8988T (cell line): ENCODE measurements at places on chromosomes 12 and 14.
A peak's percentile ranks its signal among the peaks of the same experiment; 100 is the strongest.

DNA sequence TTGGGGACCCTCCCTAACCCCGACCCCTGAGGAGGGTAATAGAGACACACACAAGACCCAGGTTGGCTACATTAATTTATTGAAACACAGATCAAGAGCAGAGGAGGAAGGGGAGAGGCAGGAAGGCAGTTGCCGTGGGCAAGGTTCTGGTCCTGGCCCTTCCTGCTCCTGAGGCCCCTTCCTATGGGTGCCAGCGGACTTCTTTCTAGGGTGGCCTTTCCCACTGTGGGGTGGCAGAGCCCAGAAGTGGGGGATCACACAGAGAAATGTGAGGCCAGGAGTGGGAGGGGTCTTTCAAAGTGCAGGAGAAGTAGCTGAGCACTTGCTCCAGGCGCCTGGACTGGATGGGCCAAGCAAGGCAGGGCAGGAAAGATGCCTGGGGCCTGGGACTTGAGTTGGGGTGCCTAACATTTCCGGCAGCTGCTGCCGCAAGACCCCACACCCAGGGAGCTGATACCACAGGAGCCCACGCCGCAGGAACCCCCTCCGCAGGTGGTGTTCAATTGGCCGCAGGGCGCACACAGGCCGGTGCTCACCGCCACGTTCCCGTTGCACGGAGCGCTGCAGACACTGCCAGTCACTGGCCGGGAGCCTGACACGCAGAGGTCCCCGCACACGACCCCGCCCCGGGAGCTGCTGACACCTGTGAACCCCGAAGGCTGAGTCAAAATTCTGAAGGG lies 5.3 kb downstream of the KRT81 start:
- DNase-seq, result no peak

DNA sequence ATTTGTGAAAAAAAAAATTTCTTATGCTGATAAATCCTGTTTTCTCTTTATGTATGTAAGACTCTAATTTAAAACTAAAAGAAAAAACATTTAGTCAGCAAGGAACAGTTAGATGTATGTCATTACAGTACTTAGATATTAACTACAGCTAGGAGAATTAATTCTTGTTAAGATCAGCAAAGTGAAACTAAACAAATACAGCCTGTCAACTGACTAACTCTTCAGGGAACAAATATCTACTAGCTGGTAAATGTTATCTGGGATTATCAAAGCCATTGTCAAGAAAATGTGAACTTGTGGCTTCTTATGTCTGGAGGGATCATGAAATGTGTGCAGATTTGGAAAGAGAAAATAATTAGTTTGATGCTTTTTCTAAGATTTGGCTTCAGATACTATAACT lies 27.5 kb downstream of the MGAT4C start:
- DNase-seq, result no peak

- no peak for DNase-seq
Measured at GRCh38 chr14:32932914-32933628, 5.6 kb upstream of the NPAS3 start.

GRCh38 chr12:1552171-1552570 lies 42.2 kb downstream of the FBXL14 start:
- no peak for DNase-seq

DNA sequence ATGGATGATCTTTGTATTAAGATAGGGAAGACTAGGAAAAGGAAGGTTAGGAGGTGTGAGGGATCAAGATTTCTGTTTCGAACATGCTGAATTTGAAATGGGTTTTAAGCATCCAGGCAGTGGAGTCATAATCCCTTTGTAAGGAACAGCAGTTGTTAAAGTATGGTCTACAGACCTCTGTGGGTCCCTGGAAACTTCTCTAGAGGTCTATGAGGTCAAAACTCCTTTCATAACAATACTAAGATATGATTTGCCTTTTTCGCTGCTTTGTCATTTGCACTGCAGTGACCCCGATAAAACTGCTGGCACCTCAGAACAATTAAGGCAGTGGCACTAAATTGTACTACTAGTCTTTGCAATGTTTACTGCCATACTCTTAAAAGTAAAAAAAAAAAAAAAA lies 1.5 kb downstream of the RAD51AP1 start:
- DNase-seq, result no peak

DNA sequence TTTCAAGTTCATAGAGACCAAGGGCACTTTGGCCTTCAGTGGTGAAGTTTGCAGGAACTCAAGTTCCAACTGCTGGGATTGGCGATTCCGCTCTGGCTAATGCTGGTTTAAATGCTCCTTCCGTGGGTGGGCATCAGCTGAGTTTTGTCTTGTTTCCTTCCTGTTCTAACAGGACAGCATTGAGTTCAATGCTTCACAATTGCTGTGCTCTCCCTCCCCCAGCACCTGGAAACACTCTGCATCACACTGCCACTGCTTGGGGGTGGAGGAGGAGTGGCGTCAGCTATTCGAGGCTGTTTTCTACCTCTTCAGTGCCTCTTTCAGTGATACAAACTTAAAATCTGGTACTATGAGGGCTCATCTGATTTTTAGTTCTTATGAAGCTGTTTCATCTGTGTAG lies 634.9 kb downstream of the FSCB start:
- DNase-seq, result no peak

- no peak for DNase-seq
Measured at GRCh38 chr12:88925454-88925853, 345.2 kb upstream of the KITLG start.

DNA sequence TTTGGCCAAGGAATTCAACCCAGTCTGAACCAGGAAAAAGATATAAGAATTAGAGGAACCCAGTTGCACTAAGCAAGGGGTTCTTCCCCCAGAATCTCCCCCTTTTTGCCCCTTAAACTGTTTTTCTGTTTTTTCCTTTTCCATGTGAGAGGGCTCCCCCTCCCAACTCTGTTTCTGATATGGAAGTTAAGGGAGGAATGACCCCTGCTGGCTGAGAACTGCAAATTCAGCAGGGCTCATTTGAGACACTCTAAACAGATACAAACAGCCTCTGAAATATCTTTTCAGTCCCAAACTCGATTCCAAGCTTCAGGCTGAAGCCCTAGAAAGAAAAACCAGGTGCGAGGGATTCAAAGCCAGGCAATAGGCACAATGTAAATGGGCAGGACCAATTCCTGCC lies 132.7 kb downstream of the SLC41A2 start:
- DNase-seq, result no peak

DNA sequence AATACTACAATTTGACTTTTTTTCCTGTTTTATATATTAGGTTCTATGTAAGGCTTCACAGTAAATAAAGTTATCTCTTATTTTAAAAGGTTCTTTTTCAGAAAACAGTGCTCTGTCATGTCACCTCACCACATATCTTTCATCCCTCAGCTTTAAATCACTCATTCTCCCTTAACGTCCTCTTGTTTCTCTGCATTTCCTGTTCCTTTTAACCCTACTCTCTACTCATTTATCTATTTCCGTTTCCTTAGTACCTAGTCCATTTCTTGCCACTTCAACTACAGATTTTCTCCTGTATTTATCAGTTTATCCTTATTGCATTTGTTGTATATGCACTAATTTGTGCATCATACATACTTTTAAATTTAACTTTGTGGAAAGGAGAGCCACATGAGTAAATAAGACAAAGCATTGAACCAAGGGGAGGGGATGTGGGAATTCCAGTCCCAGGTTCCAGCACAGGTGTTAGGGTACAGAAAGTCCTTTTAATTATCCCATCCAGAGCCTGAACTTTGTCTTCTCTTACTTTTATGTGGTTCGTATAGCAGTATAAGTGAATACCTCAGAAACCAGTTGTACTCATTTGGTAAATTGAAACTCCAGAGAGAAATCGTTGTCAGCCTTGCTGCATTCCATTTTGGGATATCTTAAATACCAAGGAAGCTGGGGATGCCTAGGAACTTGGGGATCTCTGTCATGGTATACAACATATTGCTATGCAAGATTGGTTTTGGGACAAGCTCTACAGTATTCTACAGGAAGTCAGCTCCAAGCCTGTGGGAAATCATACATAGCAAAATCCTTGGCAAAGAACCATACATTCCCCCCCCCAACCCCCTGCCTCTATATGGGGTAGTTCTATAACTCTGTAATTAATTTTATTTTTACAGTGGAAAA lies 120.5 kb downstream of the DIP2B start:
- DNase-seq, result no peak

GRCh38 chr12:4809013-4809448 lies 88.8 kb downstream of the GALNT8 start:
- DNase-seq, result no peak

GRCh38 chr12:120905856-120906384 lies 1.8 kb upstream of the SPPL3 start:
- DNase-seq, result no peak

GRCh38 chr14:85380881-85381280 lies 149.1 kb upstream of the FLRT2 start:
- no peak for DNase-seq

DNA sequence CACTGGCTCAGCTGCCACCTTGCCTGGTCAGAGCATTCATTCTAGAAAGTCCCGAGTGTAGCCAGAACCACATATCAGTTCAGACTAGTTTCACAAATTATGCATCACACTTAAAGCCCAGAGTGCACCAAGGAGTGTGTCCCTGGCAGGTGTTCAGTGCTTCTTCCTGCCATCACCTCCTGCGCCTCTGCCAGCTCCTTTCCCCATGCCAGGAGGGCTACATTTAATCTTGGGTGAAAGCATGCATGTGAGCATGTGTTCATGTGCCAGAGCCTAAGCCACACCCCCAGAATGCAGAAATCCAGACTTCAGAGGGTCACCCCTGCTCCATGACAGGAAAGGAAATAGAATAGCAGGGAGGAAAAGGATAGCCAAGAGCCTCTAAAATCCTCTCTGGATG lies 381.6 kb downstream of the DPF3 start:
- DNase-seq, result no peak

DNA sequence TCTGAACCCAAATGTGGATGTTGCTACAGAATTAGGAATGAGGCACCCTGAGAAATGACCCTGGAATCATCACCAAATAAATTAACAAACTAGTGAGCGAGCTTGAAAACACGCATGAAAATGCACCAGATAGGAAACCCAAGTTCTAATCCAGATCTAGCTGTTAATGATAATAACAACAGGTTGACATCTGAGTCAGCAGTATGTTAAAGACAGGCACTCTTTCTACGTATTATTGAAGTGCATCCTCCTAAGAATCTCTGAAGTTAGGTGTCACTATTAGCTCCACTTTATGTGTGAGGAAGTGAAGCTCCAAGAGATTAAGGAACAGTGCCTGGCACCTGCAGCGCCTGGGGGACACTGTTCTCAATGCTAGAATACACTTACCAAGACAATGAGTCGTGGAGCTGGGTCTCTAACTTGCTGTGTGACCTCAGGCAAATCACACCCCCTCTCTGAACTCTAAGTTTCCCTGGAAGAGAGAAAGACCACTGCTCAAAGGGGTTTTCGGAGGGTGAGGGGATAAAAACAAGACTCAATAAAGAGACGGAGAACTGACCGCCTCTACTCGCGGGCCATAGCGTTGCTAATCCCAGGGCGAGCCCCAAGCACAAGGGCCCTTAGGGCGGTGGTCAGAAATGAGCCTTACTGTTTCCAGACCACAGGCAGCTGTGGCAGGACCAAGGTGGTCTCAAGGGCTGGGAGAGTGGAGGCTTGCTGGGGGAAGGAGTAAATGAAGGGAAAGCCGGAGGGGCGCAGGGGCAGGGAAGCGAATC lies 2.1 kb downstream of the SLC6A12 start:
- DNase-seq, result no peak

- no peak for DNase-seq
Measured at GRCh38 chr14:66174453-66174891, 311.7 kb upstream of the CCDC196 start.

DNA sequence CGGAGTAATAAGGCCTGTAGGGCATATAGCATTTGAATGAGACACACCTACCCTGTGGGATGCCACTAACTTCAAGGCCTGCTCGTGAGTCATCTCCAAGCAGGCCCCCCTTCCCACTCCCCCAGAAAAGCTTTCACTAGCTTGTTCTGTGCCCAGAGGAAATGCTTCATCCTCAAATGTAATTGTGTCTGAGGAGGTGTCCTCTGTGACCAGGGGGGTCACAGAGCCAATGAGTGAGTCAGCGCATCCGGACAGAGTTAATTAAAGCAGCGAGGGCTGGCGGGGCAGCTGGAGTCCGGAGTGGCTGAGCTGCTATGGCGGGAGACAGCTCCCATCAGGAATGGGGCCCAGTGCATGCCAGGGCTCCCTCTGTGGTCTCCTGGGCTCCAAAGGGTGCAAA lies 27.0 kb upstream of the ESRRB start:
- no peak for DNase-seq

- DNase-seq, result no peak
Measured at GRCh38 chr12:67241482-67241881, 27.7 kb upstream of the CAND1 start.

- no peak for DNase-seq
Measured at GRCh38 chr14:59360923-59361794, 104.0 kb downstream of the GPR135 start.

GRCh38 chr14:67313153-67313552 lies 46.5 kb downstream of the ATP6V1D start:
- no peak for DNase-seq

GRCh38 chr14:30569903-30570226 lies 10.9 kb downstream of the G2E3 start:
- DNase-seq, result no peak

DNA sequence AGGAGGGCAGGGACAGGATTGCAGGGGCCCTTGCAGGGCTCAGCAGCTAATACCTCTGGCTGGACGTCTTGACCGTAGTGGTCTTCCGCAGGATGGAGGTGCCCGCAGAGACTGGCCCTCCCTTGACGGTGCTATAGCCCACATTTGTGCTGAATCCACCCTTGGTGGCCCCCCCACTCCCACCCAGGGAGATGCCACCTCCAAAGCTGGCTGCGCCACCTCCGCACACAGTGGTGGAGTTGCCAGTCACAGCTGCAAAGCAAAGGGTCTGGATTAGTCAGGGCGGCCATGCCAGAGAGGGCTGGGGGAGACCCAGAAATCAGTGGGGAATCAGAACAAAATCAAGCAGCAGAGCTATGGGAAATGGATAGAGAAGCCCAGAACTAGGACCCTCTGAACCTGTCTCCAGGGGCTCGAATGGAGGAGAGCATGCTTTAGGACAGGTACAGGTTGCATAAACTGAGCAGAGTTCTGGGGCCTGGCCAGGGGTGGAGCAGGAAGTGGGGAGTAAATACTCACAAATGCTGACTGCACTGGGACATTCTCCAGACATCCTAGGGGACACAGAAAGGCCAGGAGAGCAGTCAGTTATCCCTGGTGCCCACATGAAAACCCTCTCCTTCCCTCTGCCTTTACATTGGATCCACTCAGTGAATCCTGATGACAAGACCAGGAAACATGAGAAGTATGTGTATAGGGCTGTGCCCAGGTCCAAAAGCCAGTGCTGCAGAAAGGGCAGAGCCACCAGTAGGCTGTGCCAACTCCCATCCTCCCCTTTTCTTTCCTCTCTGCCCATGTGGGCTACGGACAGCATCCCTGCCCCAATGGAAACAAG lies 8.1 kb upstream of the KRT4 start:
- DNase-seq, result no peak

DNA sequence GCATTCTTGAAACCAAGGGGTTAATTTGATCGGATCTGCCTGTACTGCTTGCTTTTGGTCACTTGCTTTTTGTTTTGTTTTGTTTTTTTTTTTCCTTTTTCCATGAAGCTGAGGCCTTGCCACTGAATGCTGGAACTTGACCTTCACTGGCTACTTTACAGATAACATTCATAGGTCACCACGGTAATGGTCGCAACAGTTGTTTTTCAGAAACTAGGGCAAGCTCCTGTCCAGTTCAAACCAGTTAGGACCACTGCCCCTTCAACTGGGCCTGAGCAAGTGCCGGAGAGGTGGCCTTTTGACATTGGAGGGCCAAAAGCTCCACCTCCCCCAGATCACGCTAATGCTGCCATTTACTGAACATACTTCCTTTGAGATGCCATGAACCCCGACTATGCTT lies 147.6 kb downstream of the FOXN3 start:
- DNase-seq, result no peak

GRCh38 chr12:53809005-53809404 lies 57.2 kb upstream of the CISTR start:
- DNase-seq, result no peak

GRCh38 chr14:74257078-74257940 lies 18.1 kb downstream of the VSX2 start:
- peak; percentile 80 for DNase-seq
